Suppressor macrophage treated with lipopolysaccharide for 4 hours (primary cell): ENCODE measurements at places on chromosomes 1 and 21.

DNA sequence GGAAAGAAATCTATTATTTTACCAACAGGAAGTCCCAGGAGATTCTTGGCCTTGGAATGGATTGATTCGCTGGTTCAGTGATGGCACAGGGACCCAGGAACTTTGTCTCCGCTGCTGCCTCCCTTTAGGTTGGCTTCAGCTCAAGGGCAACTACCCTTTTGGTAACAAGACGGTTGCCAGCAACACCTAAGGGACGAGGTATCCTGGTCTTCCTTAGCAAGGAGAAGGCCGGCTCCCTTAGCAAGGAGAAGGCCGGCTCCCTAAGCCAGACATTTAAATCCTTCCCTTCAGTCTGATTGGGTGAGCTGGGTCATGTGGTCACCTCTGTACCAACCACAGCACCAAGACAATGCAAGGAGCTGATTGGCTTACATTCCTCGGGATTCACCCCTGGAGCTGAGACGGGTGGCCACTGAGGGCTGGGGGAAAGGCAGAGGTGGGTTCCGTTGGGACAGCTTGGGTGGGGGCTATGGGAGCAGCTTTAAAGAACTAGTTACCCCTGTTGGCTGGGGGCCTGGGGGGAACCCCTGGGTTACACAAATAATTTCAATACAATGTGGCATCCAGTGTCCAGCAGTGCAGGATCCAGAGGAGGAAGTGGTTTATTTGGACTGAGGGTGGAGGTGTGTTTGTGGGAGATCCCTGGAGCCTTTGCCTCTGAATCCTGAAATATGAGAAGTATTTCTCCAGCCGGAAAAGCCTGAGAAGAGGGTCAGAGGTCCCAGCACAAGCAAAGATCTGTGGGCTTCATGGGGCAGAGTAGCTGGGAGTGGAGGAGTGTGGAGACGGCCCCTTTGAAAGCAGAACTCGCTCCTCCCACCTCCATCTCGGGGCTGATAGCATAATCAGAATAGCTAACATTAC, 20.7 kb upstream of the CLIC4 start:
- DNase-seq, result no peak

GRCh38 chr1:101526813-101527212, 290.0 kb downstream of the S1PR1 start:
- DNase-seq, result no peak

GRCh38 chr1:67274623-67275325, 32.9 kb upstream of the IL12RB2 start:
- DNase-seq, result no peak

DNA sequence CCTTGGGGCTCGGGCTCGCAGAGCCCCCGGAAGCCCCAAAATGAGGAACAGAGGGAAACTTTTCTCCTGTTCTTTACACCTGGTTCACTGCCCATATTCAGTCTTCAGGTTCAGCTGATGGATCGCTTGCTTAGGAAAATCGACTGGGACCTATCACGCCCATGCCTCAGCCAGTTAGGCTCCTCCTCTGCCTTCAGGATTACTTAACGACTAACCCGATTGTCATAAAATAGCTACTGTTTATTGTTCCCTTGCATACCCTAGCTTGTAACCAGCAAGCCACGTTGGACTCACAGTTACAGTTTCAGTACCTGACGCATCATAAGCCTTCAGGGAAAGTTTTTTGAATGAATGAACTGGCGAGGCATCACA, 692 bp downstream of the TARDBP start:
- DNase-seq, result no peak

- DNase-seq, result no peak
Measured at GRCh38 chr1:4573526-4573925, 80.9 kb upstream of the AJAP1 start.

- DNase-seq, result no peak
Measured at GRCh38 chr1:22868331-22868730, 104.3 kb downstream of the LACTBL1 start.
